BE2C (cell line): ENCODE measurements at places on chromosomes 13 and 19.
A peak's percentile ranks its signal among the peaks of the same experiment; 100 is the strongest.

GRCh38 chr13:65733110-65733509 is 1497.0 kb downstream of the PCDH9 start:
- no peak for DNase-seq

GRCh38 chr19:34141025-34141424 is 31.3 kb upstream of the LSM14A start:
- no peak for DNase-seq

DNA sequence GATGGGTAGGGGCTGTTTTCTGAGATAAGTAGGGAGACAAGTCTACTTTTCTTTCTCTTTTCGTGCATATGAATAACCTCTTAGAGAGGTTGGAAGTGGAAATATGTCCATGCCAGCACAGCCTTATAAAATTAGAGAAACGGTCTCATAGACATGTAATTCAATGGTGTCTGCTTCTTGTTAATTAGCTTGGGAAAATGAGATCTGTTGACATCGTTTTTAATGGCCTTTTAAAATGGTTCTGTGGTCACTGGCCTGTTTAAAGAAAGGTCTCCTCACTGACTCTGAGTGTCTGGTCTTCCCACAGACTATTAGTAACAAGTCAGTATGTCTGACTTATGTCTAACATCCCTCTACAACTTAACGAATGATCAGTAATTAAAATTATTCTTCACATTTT is 487.1 kb downstream of the SLITRK6 start:
- no peak for DNase-seq

DNA sequence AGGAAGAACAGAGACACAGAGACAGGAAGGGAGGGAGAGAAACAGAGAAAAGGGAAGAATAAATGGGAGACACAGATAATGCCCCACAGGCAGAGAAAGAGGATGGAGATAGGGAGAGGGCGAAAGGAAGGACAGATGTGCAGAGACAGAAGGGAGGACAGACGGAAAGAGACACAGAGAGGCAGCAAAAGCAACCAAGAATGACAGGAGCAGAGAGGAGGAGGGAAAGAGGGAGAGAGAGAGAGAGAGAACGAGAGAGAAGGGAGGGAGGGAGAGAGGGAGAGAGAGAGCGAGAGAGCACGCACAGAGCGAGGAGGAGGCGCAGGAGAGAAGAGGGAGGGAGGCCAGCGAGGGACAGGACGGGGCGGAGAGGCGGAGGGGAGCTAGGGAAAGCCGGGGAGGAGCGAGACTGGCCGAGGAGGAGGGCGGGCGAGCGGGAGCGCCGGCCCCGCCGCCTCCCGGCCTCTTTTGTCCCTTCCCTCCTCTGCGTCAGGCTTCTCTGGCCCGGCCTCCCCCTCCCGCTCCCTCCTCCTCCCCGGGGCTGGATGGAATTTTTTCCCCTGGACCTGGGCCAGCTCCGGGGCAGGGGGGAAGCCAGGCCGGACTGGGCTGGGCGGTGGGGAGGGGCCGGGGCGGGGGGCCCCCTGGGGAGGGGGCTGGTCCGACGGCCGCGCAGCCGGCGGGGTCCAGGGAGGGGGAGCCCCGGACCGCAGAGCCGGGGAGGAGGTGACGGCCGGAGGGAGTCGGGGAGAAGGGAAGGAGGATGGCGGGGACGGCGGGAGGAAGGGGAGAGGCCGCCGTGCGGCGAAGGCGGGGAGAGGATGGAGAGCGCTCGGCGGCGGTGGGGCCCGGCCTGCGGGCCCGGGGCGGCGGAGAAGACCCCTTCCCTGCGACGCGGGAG is 4.2 kb upstream of the SPACA6 start:
- DNase-seq = peak; percentile 91

DNA sequence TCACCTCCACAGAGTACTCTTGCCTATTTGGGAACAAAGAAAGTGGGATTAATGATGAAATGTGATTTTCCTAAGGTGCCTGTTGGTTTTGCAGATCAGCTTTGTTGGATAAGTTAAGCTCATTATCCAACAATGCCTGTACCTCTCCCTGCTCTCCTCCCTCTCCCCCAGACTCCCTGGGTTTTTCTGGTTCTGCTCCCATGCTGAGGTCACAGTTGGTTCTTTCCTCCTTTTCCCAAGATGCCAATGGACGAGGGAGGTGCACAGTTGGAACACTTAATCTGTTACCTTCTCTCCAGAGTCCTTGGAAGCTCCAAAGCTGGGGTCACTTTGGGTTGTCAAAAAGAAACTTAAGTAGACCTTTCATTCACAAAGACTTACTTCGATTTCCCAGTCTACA is 1.6 kb downstream of the OXGR1 start:
- DNase-seq = no peak

DNA sequence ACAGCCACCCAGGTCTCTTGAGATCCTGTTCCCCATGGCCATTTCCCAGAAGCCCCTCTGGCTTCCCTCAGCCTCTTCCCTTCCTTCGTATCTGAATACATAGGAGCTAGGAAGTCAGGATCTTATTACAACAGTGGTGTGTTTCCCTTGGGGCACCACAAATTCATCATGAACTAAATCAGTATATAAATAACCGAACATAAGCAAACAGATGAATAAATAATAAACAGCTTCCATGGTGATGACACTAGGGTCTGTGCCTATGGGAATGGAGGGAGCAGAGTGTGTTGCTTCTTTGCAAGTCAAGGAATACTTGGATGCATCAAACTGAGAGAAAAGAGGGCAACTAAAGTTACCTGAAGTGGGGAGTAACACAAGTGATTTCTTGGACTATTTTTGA is 527.6 kb downstream of the LMO7 start:
- DNase-seq = no peak

DNA sequence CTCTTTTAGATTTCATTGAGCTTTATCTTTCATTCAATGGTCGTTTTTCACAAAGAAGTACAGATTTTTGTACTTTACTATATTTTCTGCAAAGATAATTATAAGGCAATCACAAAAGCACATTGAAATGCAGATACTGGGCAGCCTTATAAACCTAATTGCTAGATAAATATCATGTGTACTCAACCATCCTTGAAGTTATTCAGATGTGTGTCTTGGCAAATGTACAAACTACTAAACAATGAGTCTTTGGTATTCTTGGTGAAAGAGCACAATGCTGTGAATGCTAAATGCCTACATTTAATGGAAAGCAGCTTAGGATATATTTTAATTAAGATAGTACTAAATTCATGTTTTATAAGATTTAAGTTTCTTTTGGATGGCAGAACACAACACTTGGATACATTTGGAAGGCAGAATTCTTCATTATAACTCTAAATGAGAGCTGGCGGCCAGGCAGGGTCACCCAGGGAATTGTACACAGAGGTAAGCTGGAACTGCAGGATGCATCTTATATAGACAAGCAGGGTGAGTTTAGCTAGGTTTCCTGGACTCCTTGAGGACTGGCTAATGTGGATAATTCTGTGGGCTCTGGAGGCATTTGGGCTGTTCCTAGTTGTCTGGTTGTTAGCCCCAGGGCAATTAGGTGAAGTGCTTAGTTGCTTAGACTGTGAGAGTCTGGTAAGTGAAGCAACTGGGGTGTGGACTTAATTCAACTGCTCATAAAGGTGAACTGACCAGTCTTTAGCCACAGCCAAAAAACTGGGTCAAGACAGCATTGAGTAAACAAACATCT is 286.6 kb downstream of the PCDH20 start:
- no peak for DNase-seq

GRCh38 chr19:45117167-45117594 is 24.2 kb downstream of the PPP1R37 start:
- peak; percentile 38 for DNase-seq
